Mononuclear cell (primary cell): ENCODE measurements at places on chromosomes 1 and 21. TPM values are rescaled to one million over a fixed set of nuclear protein-coding genes. Genes with fewer than 3 reads are reported as not detected.

FAM72C gene
- 0.10 TPM for total RNA-seq

CFHR4 gene
- total RNA-seq = not detected

THEM5 gene
- total RNA-seq = not detected

KIF2C gene
- total RNA-seq = 0.21 TPM

ILDR2 gene
- 1.5 TPM for total RNA-seq

EXTL1 gene
- total RNA-seq = under 0.01 TPM

OR2L3 gene
- not detected for total RNA-seq

OR2T29 gene
- total RNA-seq = not detected

CHTOP gene
- total RNA-seq = 75.2 TPM

MFSD2A gene
- 8.4 TPM for total RNA-seq

SEC16B gene
- total RNA-seq = not detected

TRAF3IP3 gene
- 92.5 TPM for total RNA-seq

AMY2A gene
- total RNA-seq = not detected
